ENCODE measurements at places on chromosomes 5 and 9.
A peak's percentile ranks its signal among the peaks of the same experiment; 100 is the strongest.

GRCh38 chr5:133968204-133968980 lies at the start of gene C5orf15:
C5orf15 (minus strand) TSS chr5:133968625; CDS start chr5:133968584, 41 bp downstream.
- DNase-seq: peak; percentile 93

- DNase-seq: no peak
These were observed 28.1 kb downstream of the PTGES2 start for GRCh38 chr9:128099231-128099931.

DNA sequence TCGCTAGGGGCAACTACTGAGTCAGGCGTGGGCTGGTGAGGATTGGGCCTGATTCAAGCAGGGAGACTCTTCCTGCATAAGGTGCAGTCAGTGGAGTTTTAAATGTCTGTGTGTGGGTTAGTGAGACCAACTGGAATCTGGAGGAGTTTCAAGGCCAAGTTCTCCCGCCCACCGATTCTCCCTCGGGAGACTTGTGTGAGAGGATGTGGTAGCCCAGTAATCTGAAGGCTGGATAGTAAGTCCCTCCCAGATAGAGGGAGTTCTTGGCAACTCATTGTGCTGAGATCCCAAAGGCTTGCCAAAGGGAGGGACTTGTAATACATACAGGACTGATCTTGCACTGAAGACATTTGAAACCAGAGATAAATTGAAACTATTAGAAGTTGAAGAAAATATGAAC lies 51.8 kb downstream of the WDR36 start:
- no peak for DNase-seq

GRCh38 chr9:137602661-137603060 lies 2.8 kb upstream of the ARRDC1 start:
- no peak for DNase-seq

GRCh38 chr9:94643176-94643575 lies 3.9 kb upstream of the FBP1 start:
- DNase-seq: no peak

- no peak for DNase-seq
These were observed 18.6 kb downstream of the C9orf57 start for GRCh38 chr9:72041775-72042194.

- no peak for DNase-seq
These were observed 68.8 kb downstream of the JAKMIP2 start for GRCh38 chr5:147713550-147714295.

- DNase-seq: no peak
These were observed at the start of gene IGFBPL1 for GRCh38 chr9:38423973-38424843. IGFBPL1 (minus strand) TSS chr9:38424454; CDS start chr9:38424424, 30 bp downstream.

- DNase-seq: no peak
These were observed 30.0 kb downstream of the ROPN1L start for GRCh38 chr5:10471677-10472076.

GRCh38 chr5:126521130-126521529 lies 73.9 kb downstream of the ALDH7A1 start:
- no peak for DNase-seq

- no peak for DNase-seq
These were observed 53.2 kb upstream of the SMIM32 start for GRCh38 chr5:136246122-136246521.

- no peak for DNase-seq
These were observed 22.9 kb downstream of the OLFM1 start for GRCh38 chr9:135110416-135110815.

GRCh38 chr5:40603378-40603777 lies 76.3 kb upstream of the PTGER4 start:
- no peak for DNase-seq

DNA sequence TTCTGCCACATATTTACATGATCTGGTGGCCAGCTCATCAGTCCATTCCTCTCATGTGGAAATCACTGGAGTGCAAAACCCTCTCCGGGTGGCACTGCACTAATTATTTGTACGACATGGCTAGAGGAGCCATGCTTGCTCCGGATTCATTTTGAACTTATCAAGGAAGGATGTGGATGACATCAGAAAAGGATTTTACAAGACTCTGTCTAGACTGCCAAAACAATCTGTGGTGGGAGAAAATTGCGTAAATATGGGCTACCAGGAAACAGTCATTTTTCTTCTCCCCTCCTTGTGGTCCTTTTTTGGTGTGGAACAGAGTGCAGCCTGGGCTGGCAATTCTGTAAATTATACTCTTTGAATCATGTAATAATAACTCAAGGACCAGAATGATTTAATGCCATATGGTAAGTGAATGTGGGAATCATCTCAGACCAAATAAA lies 123.4 kb upstream of the IFNE start:
- no peak for DNase-seq

- no peak for DNase-seq
These were observed at the start of gene BNC2 for GRCh38 chr9:16870596-16871335. BNC2 (minus strand) TSS chr9:16870670; CDS start chr9:16870648, 22 bp downstream.

DNA sequence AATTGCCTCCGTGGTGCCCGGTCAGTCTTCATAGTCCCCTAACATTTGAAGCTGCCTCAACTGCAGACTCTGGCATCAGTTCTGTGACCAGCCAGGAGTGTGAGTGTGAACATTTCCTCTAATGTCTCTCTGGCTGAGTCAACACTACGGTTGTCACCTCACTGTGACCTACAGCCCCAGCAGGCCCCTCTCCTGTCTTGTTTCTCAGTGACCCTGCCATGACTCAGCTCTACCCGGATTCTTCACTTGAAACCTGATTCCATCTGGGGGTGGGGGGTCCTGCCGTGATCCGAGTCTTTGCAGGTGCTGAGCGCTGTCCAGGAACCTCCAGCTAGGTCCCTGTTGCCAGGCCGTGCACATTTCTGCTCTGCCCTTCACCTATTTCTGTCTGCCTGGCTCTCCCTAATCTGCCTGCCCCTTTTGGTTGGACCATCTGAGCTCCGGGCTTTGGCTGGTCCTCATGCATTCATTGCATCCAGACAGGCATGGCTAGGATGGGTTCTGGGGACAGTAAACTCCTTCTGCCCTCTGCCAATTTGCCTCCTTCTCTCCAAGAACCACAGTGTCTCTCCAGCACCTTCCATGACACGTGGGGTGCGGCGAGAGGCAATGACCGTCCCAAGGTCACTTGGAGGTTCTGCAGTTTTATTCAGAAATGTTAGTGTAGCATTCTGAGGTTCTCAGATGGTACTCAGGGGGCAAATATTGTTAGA lies 24.2 kb downstream of the STC2 start:
- no peak for DNase-seq

DNA sequence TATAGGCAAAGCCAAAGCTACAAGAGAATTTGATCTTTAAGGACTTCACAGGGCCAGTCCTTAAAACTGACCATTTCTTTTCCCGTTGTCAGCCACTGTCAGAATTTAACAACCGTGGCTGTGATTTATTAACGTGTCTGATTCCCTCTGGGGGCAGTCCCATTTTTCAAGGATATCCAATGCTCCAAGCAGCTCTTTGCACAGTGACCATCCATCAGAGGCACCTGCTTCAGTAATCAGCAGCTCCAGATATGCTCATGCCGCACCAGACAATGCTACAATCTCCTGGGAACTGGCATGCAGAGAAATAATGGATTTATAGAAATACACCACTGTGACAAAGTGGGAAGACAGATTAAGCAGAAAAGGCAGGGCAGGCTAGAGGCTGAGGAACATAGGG lies 163.3 kb upstream of the PPP1R2B start:
- no peak for DNase-seq

DNA sequence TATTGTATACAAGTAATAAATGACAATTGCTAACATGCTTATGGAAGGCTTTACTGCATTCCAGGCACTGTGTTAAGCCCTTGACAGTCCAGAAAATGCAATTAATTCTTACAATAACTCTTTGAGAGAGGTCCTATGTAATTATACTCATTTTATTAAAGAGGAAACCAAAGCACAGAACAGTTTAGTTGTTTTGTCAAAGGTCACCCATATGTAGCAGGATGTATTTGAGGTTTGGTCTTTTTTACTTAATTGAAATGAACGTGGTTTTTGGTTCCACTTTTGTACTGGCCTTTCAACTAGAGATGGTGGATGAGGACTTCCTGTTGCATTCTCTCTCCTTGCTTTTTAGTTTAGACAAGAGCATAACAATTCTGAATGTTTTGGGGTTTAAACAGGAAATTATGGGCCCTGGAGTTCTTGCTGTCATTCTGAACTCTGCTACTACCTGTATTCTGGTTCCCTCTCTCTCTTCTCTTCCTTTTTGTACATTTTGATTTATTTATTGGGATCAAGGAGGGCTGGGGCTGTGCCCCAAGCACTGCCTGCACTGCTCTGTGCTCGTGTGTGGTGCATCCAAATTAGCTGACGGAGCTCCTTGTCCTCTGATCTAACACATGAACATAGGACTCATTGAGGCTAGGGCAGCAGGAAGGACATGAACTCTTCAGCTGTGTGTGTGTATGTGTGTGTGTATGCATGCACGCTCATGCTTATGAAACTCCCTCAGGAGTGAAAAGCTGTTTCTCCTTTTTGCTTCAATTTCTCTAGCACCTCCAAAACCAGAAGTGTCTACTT lies 47.4 kb downstream of the SLC28A3 start:
- peak; percentile 4 for DNase-seq

DNA sequence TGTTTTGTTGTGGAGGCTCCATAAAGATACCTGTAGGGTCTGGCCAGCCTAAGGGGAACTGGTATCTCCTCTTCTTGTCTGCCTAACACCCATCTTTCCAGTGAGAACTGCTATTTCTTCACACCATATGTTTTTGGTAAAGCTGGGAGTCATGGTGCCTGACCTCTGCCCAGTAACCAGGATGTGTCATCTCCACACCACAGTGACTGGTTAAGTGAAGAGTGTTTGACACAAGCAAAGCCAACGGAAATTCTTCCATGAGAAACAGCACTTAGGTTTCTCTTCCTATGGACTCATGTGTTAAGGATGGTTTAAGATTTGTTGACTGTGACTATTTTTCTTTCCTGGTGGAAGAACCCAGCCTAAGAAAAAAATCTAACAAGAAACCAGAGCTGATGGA lies 111.5 kb downstream of the HTR4 start:
- DNase-seq: no peak

GRCh38 chr9:4389755-4390154 lies 89.9 kb upstream of the GLIS3 start:
- DNase-seq: no peak

DNA sequence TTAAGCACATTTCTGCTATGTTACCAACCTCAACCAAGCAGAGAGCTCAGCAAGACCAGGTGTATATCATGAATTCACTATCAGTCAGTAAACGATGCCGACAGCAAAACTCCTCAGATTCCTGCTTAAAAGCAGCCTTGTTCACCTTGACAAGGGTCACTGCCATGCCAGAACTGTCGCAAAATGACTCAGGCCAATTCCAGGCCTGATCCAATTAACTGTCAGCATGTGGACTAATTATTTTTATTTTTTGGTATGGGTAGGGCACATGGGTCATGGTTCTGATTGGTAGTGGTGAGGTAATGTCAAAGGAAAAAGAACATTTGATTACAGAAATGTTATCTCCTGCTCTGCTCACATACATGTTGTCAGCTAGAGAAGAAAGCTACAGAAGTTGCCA lies 214.2 kb upstream of the OTULINL start:
- no peak for DNase-seq

DNA sequence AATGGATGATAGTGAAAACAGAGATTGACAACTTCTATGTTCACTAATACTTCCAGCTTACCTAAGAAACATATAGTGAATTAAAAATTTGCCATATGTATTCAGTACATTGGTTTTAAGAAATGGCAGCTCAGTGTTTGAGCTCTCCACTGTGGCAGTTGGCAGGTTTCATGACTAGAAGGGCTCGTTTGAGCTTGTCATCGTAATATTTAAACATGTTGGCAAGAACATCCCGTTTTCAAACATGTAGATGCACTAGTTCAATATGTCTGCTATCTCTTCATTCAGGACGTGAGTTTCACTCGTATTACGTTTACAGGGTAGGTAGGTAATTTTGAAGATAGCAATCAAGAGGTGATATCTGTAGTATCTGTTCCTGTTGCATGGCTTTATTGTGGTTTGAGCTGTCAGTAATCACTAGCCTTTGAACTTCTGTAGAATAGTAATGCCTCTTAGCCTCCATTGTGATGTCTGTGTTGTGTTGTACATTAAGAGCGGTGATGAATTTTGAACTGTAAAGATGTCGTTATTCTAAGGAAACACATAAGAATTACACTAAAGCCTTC lies 74.8 kb downstream of the NLN start:
- DNase-seq: no peak

GRCh38 chr5:141475625-141476131 lies at the start of gene PCDHGC3:
PCDHGC3 (plus strand) TSS chr5:141475966; CDS start chr5:141476117, 151 bp downstream.
- DNase-seq: peak; percentile 49

DNA sequence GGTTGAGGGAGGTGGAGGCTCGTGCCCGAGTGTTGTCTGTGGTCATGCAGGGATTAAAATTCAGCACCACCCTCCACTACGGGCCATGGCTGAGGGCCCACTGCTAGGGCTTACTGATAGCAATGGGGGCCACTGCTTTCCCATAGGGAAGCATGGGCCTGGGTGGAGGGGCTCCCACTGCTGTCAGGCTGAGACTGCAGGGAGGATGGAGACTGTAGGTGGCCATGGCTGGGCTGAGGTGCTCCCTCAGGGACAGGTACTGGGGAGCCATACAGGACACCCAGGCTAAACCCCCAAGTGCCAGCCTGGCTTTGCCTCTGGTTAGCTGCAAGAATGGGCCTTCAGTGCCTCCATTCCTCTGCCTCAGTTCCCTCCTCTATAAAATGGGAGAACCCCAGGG lies 26.1 kb downstream of the FAM163B start:
- no peak for DNase-seq

- DNase-seq: no peak
These were observed 320.9 kb downstream of the CDK5RAP2 start for GRCh38 chr9:120259100-120259499.

DNA sequence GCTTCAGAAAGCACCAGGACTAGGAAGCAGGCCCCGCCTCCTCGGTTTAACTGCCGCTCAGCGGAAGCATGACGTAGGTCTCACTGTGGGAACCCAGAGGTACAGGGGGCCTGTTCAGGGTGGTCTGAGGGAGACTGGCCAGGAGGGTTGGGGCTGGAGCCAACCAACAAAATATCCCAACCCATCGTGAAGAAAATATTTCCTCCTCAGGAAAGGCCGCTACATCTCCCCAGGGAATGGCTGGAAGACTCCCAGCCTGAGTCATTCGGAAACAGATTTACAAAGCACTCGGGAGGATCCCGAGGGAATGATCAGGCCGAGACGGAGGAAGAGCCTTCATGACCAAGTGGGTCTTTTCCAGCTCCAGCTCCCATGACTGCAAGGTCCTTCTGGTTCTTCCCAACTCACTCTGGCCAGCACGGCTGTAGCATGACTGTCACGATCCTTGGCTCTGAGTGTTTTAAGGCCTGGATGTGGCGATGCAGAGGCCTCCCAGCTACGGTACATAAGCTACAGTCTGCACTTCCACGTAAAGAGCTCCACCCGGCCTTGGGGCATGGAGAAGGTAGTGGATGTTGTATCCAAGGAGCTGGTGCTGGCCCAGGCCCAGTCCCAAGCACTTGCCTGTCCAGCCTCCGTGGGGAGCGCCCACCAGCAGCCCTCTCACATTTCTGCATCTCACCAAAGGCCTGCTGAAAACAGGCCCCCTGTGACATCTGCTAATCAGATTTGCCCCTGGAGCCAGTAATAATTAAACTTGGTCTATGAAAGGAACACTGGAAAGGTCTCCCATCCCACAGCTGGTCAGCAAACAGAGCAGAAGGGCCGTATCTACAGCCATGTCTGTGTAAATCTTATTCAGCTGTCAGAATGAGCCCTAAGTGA lies 100.6 kb downstream of the LHFPL2 start:
- no peak for DNase-seq

All from CD4-positive, alpha-beta T cell treated with Interleukin-6 for 4 hours (primary cell).